ENCODE measurements at places on chromosomes 2 and 18. TPM values are rescaled to one million over a fixed set of nuclear protein-coding genes. Genes with fewer than 3 reads are reported as not detected.

MYO5B gene
- 0.97 TPM for total RNA-seq

IL1R1 gene
- total RNA-seq = 53.7 TPM

MSTN gene
- total RNA-seq = 0.45 TPM

SLC30A3 gene
- 0.17 TPM for total RNA-seq

MRPL19 gene
- 43.5 TPM for total RNA-seq

SCYGR4 gene
- not detected for total RNA-seq

PLGLB1 gene
- 1.8 TPM for total RNA-seq

CROCC2 gene
- not detected for total RNA-seq

MC4R gene
- not detected for total RNA-seq

Measured in chondrocyte (in vitro differentiated cells).